Central memory CD8-positive, alpha-beta T cell (primary cell): ENCODE measurements at places on chromosomes 6 and 20.
A peak's percentile ranks its signal among the peaks of the same experiment; 100 is the strongest.

DNA sequence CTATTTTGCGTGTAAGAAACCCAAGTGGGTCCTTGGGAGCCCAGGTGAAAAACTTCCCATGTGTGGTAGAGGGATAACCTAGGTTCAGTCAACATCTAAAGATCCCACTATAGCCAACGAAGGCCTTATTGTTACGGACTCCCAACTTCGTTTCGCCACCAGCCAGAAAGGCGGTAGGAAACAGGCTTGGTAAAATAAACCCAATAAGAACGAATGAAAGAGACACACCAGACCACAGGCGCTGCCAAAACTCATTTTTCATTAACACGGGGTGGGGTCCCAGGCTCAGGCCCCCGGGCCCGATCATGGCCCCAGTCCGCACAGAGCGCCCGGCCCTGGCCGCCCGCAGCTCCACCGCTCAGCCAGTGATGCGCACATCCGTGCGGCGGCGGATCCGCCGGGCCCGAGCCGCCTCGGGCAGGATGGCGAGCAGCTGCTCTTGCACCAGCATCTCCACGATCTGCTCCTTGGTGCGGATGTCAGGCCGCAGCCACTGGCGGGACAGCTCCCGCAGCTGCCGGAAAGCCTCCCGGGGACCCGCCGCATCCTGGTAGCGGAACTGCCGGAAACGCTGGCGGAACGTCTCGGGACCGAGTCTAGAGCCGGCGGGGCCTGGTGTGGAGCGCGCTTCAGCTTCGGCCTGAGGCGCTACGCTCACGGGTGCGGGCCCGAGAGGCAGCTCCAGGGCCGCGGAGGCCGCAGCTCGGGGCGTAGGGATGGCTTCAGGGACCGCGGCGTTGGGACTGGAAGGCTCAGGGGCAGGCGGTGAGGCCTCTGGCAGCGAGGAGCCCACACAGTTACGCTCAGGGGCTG lies 709 bp downstream of the SCAND1 start:
- H3K27ac ChIP-seq: peak overlapping the region; percentile 100
- peak overlapping the region; percentile 97 for H3K4me3 ChIP-seq
- DNase-seq: peak; percentile 57
- H3K4me1 ChIP-seq: peaks cover 18% of the 10 kb centered on the region

DNA sequence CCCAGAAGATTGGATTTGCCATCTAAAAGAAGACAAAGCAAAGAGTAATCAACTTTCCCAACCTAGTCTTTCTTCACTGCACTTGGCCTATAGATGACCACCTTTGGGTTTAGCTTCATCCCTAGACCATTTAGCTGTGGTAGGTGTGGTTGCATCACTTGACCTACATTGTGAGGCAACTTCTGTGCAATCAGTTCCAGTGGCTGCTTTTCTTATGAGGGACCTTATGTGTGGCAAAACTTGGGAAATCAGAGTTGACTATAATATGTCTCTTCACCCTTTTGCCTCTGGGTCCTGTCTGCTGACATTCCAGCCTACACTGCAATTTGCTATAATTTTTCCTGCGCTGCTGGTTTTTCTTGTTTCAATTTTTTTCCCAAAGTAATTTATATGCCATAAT lies 55.2 kb downstream of the PRDM13 start:
- H3K27ac ChIP-seq: no peak overlapping the region
- no peak for DNase-seq
- H3K27me3 ChIP-seq: peaks cover 3% of the 10 kb centered on the region
- H3K4me3 ChIP-seq: no peak overlapping the region
- no peaks in the 10 kb centered on the region for H3K4me1 ChIP-seq

GRCh38 chr20:35621560-35621946 lies 5.9 kb downstream of the SPAG4 start:
- no peak for DNase-seq
- peaks cover 23% of the 10 kb centered on the region for H3K36me3 ChIP-seq

- H3K27me3 ChIP-seq: no peaks in the 10 kb centered on the region
- peaks cover 21% of the 10 kb centered on the region for H3K4me1 ChIP-seq
- H3K36me3 ChIP-seq: peaks cover 23% of the 10 kb centered on the region
- H3K4me3 ChIP-seq: no peak overlapping the region
- no peak for DNase-seq
These were observed 57.6 kb downstream of the ZNF831 start for GRCh38 chr20:59221049-59221706.

DNA sequence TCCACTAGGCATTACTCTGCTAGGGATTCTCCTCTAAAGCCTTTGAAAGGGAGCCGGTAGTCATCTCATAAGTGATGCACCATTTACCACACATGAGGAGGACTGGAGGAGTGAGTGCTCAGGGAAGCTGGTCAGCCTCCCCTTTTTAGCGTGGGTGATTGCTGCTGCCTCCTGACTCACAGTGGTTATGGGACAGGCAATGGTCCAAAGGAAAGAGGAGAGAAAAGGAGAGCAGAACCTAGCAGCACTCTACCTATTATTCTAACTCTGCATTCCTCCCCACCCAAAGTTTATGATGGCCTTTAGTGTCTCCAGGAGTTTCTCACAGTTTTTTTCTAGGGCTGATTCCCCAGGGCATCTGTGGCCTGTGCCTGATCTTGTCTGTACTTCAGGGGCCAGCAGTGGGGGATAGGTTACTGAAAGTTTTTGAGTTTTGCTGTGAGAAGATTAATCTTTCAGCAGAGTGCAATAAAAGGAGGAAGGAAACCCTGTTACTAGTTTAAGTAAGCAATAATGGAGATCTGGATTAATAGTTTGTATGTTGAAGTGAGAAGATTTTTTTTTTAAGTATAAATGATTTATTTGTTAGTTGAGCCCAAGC lies 36.4 kb upstream of the GCLC start:
- H3K27me3 ChIP-seq: no peaks in the 10 kb centered on the region
- H3K36me3 ChIP-seq: no peaks in the 10 kb centered on the region
- DNase-seq: no peak
- H3K4me3 ChIP-seq: no peak overlapping the region
- H3K27ac ChIP-seq: no peak overlapping the region

DNA sequence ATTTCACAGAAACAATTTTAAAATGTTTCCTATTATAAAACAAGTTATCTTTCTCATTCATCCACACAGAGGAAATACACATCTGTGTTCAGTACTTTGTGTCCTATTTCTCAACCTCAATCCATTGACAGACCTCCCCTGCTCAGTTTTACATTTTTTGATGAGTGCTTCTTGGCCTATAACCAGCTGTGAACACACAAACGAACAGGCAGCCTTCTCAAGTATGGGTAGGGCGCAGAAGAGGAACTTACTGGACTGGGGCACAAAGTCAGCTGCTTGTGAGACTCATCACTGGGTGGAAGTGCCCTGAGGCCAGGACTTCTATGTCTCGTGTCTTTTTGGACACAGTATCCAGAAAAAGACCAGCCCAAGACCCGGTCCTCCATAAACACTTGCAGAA lies 2.8 kb downstream of the RPS6KA2 start:
- no peak for DNase-seq
- no peak overlapping the region for H3K27ac ChIP-seq
- peaks cover 56% of the 10 kb centered on the region for H3K27me3 ChIP-seq

DNA sequence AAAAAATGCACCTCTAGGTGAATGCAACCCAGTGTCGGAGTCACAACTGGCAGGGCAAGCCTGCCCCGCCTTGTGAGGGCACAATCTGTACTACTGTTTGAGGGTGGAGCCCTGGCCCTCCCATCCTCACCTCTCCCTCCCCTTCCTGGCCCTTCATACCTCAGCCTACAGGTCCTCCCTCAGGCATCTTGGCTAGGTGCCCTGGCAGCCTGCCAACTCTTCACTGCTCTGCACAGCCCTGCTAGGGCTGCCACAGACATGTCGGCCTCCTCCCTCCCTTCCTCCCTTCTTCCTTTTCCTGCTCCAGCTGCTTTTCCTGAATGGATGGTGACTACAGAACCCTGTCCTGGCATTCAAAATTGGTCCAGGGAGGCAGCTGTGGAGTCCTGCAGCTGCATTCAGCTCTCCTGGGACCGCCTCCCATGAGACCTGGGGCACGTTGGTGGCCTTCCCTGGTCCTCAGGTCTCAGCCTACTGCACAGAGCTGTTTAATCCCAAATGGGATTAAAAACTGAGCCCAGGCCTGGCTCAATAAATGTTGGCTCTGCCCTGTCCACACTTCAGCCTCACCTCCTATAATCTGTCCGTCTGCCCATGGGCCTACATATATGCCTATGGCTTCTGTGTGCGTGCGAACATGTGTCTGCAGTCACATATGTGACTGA lies 52.7 kb downstream of the CDH22 start:
- H3K27ac ChIP-seq: no peak overlapping the region
- H3K36me3 ChIP-seq: no peaks in the 10 kb centered on the region
- no peak for DNase-seq
- peaks cover 55% of the 10 kb centered on the region for H3K27me3 ChIP-seq
- H3K4me1 ChIP-seq: no peaks in the 10 kb centered on the region

- H3K4me3 ChIP-seq: no peak overlapping the region
- H3K4me1 ChIP-seq: no peaks in the 10 kb centered on the region
- H3K27ac ChIP-seq: no peak overlapping the region
- DNase-seq: no peak
- no peaks in the 10 kb centered on the region for H3K27me3 ChIP-seq
- H3K36me3 ChIP-seq: no peaks in the 10 kb centered on the region
These were observed 492.0 kb upstream of the NRSN1 start for GRCh38 chr6:23633996-23634395.

GRCh38 chr6:131954059-131954774 lies 3.0 kb upstream of the CCN2 start:
- no peak overlapping the region for H3K4me3 ChIP-seq
- no peak for DNase-seq
- H3K27ac ChIP-seq: no peak overlapping the region
- H3K27me3 ChIP-seq: peaks cover 42% of the 10 kb centered on the region
- peaks cover 2% of the 10 kb centered on the region for H3K36me3 ChIP-seq
- H3K4me1 ChIP-seq: peaks cover 6% of the 10 kb centered on the region

- no peaks in the 10 kb centered on the region for H3K4me1 ChIP-seq
- H3K27ac ChIP-seq: no peak overlapping the region
- H3K36me3 ChIP-seq: no peaks in the 10 kb centered on the region
- H3K4me3 ChIP-seq: no peak overlapping the region
- DNase-seq: no peak
- peaks cover 51% of the 10 kb centered on the region for H3K27me3 ChIP-seq
These were observed 113.4 kb downstream of the EYA2 start for GRCh38 chr20:47007826-47008655.

- peaks cover 24% of the 10 kb centered on the region for H3K27me3 ChIP-seq
- H3K4me1 ChIP-seq: no peaks in the 10 kb centered on the region
These were observed 215.9 kb upstream of the AGPAT4 start for GRCh38 chr6:161489626-161490306.

DNA sequence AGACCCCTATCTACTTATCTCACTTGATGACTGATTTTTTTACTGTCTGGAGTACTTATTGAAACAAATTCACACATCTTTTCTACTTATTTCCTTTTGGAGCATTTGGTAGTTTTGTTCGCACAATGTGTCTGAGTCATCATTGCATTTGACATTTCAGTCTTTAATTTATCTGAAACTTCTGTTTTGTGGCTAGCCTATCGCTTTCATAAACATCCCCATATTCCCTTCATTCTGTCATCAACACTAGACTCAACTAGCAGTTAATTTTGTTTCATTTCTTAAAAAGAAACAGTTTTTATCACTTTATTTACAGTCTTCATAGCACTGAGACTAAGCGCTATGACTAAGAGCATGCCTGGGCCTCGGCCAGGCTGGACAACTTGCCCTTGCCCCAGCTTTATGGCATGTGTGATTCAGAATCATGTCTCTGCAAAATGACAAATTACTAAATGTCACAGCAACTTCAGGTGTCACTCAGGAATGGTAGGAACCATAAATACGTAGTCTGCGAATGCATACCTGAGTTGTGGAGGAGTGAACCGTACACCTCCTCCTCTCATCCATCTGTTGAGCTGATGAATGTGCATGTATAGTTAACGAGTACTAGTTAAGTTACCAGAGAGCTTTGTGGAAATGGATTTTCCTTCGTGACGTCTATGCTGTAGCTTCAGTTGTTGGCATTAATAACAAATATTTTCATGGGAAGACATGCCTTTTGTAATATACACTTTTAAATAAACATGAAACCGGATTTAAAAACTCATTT lies 16.2 kb downstream of the L3MBTL3 start:
- H3K4me3 ChIP-seq: peak overlapping the region; percentile 75
- H3K27me3 ChIP-seq: no peaks in the 10 kb centered on the region
- H3K27ac ChIP-seq: peak overlapping the region; percentile 86
- peaks cover 41% of the 10 kb centered on the region for H3K4me1 ChIP-seq
- peaks cover 7% of the 10 kb centered on the region for H3K36me3 ChIP-seq

DNA sequence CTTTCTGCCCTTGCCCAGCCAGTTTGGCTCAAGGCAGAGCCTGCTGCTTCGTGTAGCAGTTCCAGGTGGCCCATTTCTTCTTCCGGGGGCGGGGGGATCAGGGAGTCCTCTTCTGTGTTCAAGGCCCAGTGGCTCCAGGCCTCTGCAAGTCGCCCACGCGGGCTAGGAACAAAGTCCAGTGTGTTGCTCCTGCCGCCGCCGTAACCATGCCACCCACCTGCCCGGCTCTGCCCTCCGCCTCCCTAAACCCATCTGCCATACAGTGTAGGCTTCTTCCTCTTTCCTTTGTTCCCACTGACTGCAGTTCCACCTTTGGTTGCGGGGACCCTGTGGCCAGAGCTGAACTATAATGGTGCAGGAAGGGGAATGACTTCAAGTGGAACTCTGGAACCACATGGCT lies 43.9 kb upstream of the SRF start:
- no peak overlapping the region for H3K4me3 ChIP-seq
- no peaks in the 10 kb centered on the region for H3K4me1 ChIP-seq
- no peaks in the 10 kb centered on the region for H3K36me3 ChIP-seq

- H3K27ac ChIP-seq: no peak overlapping the region
- H3K36me3 ChIP-seq: peaks cover 2% of the 10 kb centered on the region
- H3K4me1 ChIP-seq: peaks cover 17% of the 10 kb centered on the region
These were observed 182.6 kb downstream of the CDKAL1 start for GRCh38 chr6:20716865-20717264.

DNA sequence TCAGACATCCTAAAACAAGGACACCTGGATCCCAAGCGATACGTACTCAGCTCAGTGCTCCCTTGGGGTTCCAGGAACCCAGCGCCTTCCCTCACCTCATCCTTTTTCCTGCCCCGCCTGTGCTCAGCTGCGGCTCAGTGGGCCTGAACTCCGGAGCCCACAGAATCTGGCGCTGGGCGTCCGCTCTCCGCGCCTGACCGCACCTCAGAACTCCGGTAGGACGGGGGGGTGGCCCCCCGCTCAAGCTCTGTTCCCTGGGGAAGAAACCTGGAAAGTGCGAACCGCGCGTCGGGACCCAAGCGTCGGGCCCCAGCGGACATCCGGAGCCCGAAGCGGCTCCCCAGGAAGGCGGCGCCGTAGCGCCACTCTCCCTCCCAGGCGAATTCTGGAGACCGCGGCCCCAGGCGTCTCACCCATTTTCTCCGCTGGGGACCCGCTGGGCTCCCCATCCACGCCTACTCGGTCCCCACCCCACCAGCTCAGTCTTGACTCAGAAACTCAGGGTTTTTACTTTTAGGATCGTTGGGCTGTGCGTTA lies 336 bp upstream of the LY6G5C start:
- DNase-seq: no peak
- H3K36me3 ChIP-seq: peaks cover 5% of the 10 kb centered on the region
- no peaks in the 10 kb centered on the region for H3K27me3 ChIP-seq
- H3K4me3 ChIP-seq: peak overlapping the region; percentile 88
- peak overlapping the region; percentile 86 for H3K27ac ChIP-seq

GRCh38 chr20:7029019-7029418 lies 261.5 kb downstream of the BMP2 start:
- no peak overlapping the region for H3K27ac ChIP-seq
- no peaks in the 10 kb centered on the region for H3K4me1 ChIP-seq
- H3K36me3 ChIP-seq: no peaks in the 10 kb centered on the region
- DNase-seq: no peak
- H3K27me3 ChIP-seq: no peaks in the 10 kb centered on the region

- peak; percentile 47 for DNase-seq
- no peaks in the 10 kb centered on the region for H3K27me3 ChIP-seq
- H3K4me3 ChIP-seq: peak overlapping the region; percentile 75
- H3K4me1 ChIP-seq: peaks cover 68% of the 10 kb centered on the region
These were observed 6.5 kb downstream of the PEDS1 start for GRCh38 chr20:50146732-50147662.
